Epithelial cell of alveolus of lung (primary cell): ENCODE measurements at places on chromosomes 1 and 21. TPM values are rescaled to one million over a fixed set of nuclear protein-coding genes. Genes with fewer than 3 reads are reported as not detected.

S100A7 gene
- total RNA-seq: not detected in 2 replicates

PHLDA3 gene
- 66.1 and 76.5 TPM in 2 replicates for total RNA-seq

IL20 gene
- not detected in 2 replicates for total RNA-seq

BRINP3 gene
- 1.7 and 3.3 TPM in 2 replicates for total RNA-seq

RHEX gene
- not detected in 2 replicates for total RNA-seq
